Bone marrow (tissue), 2 donors: ENCODE measurements at places on chromosomes 7 and 10.

GRCh38 chr7:2894118-2894940, 50.2 kb upstream of the GNA12 start:
- DNase-seq = peak; percentile 67

DNA sequence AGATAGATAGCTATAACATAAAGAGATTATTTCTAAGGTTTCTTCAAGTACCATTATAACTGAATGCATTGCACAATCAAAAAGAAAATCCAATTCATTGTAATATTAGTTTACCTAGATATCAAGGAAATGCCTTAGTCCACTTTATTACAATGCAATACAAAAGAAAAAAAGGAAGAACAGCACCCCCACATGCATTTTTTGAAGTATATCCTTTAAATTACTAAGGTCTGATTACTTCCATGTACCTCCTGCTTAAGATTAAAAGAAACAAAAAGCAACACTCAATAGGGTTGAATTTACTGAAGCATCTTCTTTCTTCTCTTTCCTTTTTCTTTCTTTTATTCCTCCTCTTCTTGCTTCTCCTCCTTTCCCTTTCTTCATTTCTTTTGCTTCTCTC, 973.8 kb upstream of the LRRTM3 start:
- DNase-seq = no peak

- no peak for DNase-seq
Observed at GRCh38 chr10:107803546-107803945, 639.0 kb upstream of the SORCS1 start.

GRCh38 chr10:80313523-80313922, 24.1 kb upstream of the MAT1A start:
- no peak for DNase-seq

DNA sequence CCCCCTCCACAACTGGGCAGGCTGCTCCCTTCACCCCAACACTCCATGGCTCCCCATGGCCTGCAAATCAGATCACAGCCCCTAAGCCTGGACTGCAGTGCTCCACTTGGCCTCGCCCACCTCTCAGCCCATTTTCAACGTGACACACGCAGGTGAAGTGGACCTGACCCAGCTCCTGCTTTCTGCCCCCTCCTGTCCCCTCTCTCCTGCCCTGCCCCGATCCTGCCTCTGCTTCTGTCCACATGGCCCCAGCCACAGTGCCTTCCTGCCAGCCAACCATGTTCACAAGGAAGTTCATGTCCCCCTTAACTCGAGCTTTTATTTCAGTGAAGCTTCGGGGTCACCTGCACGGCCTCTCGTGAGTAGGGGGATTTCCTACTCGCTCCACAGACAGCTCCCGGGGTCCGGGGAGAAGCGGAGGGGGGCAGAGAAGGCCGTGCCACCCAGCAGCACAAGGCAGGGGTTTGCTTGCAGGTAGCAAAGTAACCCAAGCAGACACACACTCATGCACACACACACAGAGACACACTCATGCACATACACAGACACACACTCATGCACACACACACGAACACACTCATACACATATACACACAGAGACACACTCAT, 537.5 kb downstream of the DNAJB6 start:
- DNase-seq = no peak

DNA sequence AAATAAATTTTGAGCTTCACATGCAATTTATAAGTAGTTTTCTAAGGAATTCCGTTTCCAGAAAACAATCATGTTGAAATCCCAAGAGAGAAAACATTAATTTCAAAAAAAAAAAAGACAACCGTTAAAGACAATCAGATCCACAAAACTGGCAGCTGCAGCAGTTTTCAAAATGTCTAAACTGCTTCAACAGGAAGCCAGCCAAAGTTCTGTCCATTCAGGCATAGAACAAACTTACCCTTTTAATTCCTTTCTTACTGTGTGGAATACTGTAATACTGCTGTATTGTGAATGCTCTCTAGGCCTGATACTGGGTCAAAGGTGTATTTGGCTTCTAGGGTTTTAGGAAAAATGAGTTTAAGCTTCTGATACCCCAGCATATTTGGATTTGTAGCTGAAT, 31.6 kb downstream of the HOXA1 start:
- DNase-seq = no peak

GRCh38 chr7:142440219-142440905, 182.5 kb upstream of the PRSS58 start:
- DNase-seq = no peak

DNA sequence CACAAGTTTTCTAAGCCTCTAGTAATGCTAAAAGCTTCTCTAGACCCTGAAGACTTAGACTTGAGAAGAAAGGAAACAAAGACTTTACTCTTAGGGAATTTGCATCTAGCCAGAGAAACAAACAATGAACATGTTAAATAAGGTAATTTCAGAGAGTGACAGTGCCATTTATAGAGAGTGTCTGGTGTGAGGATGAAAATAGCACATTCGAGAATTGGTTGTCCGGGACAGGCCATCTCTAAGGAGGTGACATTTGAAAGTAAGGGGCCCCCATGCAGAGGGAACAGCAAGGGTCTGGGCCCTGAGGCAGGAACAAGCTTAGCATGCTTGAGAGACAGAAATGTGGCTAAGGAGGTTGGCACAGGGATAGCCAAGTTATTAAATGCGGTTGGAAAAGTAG, 48.1 kb downstream of the ADAM22 start:
- DNase-seq = no peak

DNA sequence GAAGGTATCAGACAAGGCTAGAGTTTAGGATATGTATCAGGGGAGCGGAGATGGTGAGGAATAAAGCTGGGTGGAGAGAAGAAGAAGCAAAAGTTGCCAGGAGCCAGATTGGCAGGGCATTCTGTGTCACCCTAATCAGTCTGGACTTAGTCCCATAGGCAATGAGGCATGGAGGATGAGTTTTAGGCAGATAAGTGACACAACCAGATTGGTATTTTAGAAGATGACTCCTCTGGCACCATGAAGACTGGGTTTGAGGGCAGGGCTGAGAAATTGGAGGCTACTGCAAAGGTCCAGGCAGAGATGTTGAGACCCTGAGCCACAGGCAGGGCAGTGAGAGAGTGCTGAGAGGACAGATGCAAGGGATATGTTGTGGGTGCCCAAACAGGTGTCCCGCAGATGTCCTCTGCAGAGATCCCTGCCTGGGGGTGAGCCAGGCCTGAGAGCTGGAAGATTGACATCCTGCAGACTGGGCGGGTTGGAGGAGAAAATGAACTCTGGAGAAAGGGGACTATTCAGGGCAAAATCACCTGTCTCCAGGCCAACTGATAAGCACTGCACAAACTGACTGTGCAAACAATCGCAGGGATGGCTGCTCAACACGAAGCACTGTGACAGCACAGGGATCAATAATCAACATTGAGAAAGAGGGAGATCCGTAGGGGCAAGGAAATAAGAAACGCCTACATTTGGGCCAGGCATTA, 11.9 kb upstream of the HABP2 start:
- DNase-seq = no peak

GRCh38 chr7:80895056-80895455, 23.8 kb downstream of the SEMA3C start:
- DNase-seq = no peak

- no peak for DNase-seq
Observed at GRCh38 chr10:113187063-113187777, 237.2 kb downstream of the TCF7L2 start.

- DNase-seq = no peak
Observed at GRCh38 chr7:42930889-42931288, 1.1 kb downstream of the PSMA2 start.

GRCh38 chr7:2288503-2288902, 25.7 kb downstream of the SNX8 start:
- no peak for DNase-seq

DNA sequence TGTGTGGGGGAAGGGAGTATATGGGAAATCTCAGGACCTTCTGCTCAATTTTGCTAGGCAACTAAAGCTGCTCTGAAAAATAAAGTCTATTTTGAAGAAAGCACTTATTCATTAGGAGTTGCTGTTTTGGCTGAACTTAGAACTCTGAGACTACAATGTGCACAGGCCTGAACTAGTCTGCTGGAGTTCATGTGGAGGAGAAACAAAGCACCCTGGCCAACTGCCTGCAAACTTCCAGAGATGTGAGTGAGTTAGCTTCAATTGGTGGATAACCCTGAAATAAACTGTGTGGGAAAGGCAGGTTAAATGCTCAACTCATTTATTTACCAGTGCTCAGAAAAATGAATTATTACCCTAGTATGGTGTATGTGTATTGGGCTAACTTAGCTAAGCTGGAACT, 17.3 kb upstream of the FAM241B start:
- DNase-seq = no peak

DNA sequence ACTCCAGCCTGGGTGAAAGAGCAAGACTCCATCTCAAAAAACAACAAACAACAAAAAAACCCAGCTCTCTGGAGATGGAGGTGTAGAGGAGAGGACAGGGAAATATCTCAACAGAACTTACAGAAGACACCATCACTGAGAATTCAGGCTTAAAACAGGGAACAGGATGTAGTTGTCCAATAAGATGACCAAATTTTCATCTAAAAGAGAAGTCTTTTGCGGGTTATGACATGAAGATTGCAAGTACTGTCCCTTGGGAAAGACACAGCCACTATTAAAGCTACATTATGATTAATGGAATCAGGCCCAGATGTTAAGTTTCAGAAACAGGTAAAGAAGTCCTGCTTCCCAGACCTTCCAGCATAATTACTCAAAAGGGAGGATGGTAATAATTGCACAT, 235.2 kb upstream of the NRP1 start:
- no peak for DNase-seq

DNA sequence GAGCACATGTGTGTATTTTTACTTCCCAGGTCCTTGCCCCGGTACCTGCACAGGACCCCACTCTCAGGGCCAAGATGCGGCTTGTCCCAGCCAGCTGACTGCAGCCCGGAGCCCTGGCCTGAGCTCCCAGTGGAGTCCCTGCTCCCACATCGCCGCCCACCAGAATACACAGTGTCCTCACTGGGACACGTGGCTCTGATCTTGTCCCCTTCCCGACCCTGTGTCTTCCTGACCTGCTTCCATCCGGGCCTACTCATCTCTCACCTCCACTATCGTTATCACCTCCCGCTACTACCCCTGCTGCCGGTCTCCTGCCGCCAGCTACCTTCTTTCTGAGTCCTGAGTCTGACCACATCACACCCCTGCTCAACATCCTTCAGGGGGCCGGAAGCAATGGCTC, 146.3 kb upstream of the CHST15 start:
- DNase-seq = no peak

DNA sequence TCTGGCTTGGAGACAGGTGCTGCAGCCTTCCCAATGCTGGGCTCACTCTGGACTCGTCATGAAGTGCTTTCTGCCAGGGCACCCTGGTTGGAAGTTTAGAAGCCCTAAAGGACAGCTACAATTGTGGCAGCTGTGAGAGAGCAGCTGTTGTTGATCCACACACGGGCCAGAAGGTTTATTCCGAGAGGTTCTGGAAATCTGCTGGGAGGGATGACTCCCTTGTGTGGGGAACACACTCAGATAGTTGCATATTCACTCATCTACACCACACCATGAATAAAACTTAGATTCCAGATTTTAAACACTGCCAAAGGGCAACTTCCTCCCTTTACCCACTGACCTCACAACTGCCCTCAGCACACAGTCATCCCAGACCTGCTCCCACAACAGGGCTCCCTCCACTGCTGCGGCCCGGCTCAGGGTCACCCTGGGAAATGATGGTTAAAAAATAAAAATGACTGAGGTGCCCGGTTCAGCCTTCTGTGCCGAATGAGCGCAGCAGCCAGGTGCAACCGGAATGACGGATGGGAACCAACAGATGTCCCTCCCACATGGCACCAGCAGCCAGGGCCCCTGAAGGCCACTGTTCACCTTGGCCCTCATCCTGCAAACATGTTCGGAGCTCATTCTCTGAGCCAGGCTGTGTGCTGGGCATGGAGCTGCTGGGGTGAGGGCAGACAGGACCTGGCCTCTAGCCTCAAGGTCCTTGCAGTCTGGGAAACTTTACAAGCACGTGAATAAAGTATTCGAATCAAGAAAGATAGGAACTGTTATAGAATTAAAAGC, 40.2 kb downstream of the ASB13 start:
- no peak for DNase-seq

- no peak for DNase-seq
Observed at GRCh38 chr10:123463698-123464097, 202.5 kb upstream of the GPR26 start.

- DNase-seq = no peak
Observed at GRCh38 chr7:76369018-76369417, 10.2 kb upstream of the YWHAG start.

- no peak for DNase-seq
Observed at GRCh38 chr10:25738776-25739175, 195.3 kb upstream of the MYO3A start.

DNA sequence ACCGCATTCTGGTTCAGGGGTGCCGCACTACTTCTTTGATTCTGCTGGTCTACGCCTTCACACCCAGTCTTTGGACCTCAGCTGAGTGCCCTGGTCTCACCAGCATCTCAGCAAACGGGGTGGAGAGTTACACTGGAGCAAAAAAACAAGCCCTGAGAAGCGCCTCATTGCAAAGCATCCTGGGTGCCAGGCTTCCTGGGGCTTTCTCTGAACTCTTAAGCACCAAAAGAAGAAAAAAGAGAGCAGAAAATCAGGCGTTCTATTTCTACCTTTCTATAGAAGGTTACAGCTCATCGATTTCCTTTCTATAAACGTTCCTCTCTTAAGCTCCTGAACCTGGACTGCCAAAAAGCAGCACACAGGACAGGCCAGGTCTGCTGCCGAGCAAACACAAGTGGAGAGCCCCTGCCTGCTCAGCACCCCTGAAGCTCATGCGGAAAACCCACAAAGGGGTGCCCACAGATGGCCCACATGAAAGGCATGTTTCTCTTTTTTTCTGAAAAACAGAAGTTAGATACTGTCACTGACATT, 217.9 kb downstream of the SFMBT2 start:
- DNase-seq = no peak

- no peak for DNase-seq
Observed at GRCh38 chr7:18347170-18347569, 148.4 kb upstream of the HDAC9 start.

DNA sequence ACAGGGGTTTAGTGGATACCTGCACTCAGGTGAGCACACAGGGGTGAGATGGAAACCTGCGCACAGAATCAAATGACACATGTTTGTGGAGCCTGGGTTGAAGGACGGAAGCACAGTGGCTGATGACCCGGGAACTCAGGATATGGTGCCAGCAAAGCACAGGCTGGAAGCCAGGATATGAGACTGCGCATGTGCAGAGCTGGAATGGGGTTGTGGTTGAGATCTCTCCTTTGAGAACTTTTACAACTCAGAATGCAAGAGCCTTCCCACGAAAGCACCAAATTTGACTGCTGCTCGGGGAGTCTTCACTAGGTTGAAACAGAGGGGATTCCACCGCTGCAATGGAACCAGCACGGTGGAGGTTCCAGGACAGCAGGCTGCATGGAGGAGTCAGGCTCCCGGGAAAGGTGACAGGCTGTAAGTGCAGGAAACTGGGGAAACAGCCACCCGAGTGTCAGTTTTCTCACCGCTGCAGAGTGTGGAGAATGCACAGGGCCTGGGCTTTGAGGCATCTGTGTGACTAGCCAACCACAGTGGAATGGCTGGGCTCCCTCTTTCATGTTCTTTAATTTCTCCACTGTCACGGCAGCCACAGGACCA, 133.4 kb upstream of the TCERG1L start:
- no peak for DNase-seq

GRCh38 chr10:115171392-115171960, 78.3 kb downstream of the ATRNL1 start:
- DNase-seq = no peak
